Ascending aorta (tissue), 2 donors: ENCODE measurements at places on chromosomes 7 and 10. TPM values are rescaled to one million over a fixed set of nuclear protein-coding genes. Genes with fewer than 3 reads are reported as not detected.

DNA sequence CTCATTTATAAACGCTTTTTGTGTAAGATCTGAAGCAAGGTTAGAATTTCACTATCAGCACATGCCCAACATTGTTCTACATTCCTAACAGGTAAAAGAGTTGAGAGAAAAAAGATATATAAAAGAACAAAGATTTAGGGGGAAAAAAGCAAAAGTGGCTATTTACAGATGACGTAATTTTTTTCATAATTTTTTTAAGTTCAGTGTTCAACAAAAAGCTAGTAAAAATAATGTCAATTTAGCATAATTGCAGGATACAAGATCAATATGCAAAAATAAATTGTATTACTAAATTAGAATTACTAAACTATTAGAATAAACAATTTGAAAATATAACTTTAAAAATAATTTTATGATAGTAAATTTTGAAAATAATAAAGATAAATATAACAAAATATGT is 405.0 kb downstream of the SEMA3D start:
- H3K36me3 ChIP-seq = no peaks in the 10 kb centered on the region
- no peaks in the 10 kb centered on the region for H3K4me1 ChIP-seq
- no peaks in the 10 kb centered on the region for H3K27me3 ChIP-seq
- DNase-seq = no peak

DNA sequence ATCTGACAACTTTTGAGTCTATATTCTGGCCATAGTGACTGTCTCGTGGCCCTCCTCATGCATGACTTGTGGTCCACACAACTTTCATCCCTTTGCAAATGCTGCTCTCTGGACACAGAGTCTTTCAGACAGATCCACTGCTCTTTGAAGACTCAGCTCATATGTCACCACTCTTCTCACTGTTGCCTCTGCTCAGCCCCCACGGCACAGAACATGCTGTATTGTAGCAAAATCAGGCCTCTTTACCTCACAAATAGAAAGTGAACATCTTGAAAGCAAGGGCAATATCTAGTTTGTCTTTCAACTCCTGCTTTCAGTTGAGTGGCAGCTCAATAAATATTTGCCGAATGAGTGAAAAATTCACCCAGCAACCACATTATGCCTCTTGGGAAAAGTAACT is 443.5 kb downstream of the NRG3 start:
- no peak overlapping the region for H3K4me3 ChIP-seq
- no peaks in the 10 kb centered on the region for H3K36me3 ChIP-seq
- H3K4me1 ChIP-seq = no peaks in the 10 kb centered on the region
- no peak for DNase-seq
- H3K27ac ChIP-seq = no peak overlapping the region
- no peaks in the 10 kb centered on the region for H3K27me3 ChIP-seq

The TMEM273 gene
- total RNA-seq = 82.3 TPM

- peaks cover 27% of the 10 kb centered on the region for H3K4me1 ChIP-seq
- no peak overlapping the region for H3K4me3 ChIP-seq
- H3K36me3 ChIP-seq = no peaks in the 10 kb centered on the region
- DNase-seq = no peak
- no peaks in the 10 kb centered on the region for H3K27me3 ChIP-seq
Measured at GRCh38 chr10:60905580-60905979, 38.4 kb downstream of the RHOBTB1 start.

The STRA8 gene
- total RNA-seq = not detected

GRCh38 chr7:2261611-2262010 is 19.6 kb downstream of the NUDT1 start:
- H3K27ac ChIP-seq = peak overlapping the region; percentile 2
- peaks cover 9% of the 10 kb centered on the region for H3K36me3 ChIP-seq
- H3K4me1 ChIP-seq = no peaks in the 10 kb centered on the region
- H3K27me3 ChIP-seq = no peaks in the 10 kb centered on the region

DNA sequence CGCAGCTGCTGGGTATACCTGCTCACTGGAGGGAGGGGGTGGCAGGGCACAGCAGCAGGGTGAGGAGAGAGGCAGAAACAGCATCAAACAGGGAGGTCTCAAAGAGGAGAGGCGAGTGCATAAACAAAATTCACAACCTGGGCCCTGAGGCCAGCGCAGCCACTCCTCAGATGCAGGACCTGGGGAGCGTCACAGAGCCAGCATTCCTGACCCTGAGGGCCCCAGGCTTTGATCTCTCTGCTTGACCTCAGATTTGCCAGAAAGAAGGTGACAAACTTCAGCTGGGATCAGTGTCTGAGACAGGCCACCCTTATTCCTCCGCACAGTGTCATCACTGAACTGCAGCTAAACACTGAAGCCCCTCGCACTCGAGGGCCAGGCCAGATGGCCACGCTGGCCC is 25.6 kb downstream of the NOD1 start:
- H3K36me3 ChIP-seq = peaks cover 41% of the 10 kb centered on the region
- DNase-seq = no peak
- no peaks in the 10 kb centered on the region for H3K27me3 ChIP-seq

DNA sequence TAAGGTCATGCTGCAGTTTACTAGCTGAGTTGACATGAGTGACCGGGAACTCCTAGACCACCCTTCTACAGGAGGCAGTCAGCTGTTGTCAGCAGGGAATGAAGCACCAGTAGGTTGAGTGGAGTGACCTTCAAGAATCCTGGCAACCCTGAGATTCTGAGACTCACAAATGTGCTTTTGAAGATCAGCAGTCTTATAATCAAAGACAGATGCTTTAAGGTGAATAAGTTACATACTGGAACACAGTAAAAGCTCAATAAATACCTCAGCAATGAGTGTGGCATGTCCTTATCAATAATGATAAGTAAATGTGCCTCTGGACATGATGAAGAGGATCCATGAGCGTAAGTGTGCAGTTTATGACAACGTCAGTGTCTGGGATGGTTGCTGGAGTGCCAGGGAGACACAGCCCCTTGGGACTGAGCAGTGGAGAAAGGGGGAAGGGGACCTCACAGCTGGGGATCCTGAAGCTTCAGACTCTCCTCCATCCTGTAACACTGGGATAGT is 11.9 kb upstream of the OR6V1 start:
- no peaks in the 10 kb centered on the region for H3K4me1 ChIP-seq
- no peaks in the 10 kb centered on the region for H3K27me3 ChIP-seq
- H3K27ac ChIP-seq = no peak overlapping the region

The OPN1SW gene
- not detected for total RNA-seq

DNA sequence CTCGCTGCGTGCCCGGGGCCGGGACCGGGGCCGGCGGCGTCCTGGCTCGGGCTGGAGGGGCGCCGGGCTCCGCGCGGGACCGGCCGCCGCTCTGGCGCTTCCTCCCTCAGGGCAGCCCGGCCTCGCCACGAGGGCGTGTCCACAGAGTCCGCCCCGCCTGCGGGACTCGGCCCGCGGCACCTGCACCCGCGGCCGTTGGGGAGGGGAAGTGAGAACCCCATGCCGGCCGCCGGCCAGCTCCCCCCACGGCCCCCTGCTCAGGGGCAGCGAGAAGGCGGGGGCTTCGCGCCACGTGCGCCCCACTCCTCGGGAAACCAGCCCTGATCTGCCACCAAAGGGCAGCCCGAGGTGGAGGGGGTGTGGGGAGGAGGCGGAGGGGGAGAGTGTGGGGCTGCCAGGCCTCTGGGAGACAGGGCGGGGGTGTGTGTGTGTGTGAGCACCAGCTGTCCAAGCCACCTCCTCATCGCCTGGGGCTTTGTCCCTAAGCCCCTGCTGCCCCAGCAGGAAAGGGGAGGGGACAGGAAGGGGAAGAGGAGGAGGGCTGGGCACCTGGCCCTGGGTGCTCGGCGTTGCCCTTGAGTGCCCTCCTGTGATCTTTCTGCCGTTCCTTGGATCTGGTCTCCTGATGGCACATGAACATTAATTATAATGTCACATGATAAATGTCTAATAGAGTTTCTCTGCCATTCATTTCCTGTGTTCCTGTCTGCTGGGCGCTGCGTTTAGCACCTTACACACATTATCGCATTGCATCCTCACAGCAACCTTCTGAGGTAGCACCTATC is at the start of gene PIK3AP1:
TSS of gene PIK3AP1 (minus strand) at position 93 of the 785 bp plus-strand sequence. CDS start 120 bp downstream, outside the sequence.
- H3K27me3 ChIP-seq = no peaks in the 10 kb centered on the region
- H3K4me1 ChIP-seq = no peaks in the 10 kb centered on the region
- H3K36me3 ChIP-seq = no peaks in the 10 kb centered on the region
- no peak within 1 kb of the TSS for H3K27ac ChIP-seq
- DNase-seq = peak; percentile 72

DNA sequence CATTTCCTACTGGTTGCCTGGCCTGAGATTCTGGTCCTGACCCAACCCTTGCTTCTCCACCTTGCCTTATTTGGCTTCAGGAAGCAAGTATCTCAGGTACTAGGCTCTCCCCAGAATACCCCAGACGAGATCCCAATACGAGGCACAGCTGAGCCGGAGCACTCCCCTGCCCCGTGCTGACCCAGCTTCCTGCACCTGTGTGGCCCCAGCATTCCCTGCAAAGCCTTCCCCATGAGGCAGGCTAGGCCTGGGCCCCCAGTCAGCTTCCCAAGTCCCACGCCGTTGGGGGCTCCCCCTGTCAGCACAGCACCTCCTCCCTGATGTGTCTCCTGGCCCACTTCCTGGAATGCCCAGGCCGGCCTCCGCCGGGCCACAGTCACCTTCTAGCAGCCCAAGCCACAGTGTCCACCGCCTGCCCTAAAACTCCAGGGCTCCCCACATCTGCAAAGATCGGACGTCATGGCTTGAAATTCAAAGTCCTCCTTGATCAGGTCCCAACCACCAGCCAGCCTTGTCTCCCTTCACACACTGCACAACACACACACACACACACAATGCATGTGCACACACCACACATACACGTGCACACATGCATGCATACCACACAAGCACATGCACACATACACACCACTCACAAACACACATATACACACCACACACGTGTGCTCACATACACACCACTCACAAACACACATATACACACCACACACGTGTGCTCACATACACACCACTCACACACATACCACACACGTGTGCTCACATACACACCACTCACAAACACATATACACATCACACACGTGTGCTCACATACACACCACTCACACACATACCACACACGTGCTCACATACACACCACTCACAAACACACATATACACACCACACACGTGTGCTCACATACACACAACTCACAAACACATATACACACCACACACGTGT is 78.9 kb upstream of the FOXK1 start:
- no peaks in the 10 kb centered on the region for H3K4me1 ChIP-seq
- no peak overlapping the region for H3K27ac ChIP-seq
- no peaks in the 10 kb centered on the region for H3K27me3 ChIP-seq
- DNase-seq = no peak
- H3K4me3 ChIP-seq = no peak overlapping the region

GRCh38 chr10:17527514-17528146 is 73.2 kb upstream of the ST8SIA6 start:
- no peaks in the 10 kb centered on the region for H3K27me3 ChIP-seq
- no peak overlapping the region for H3K27ac ChIP-seq
- H3K4me1 ChIP-seq = no peaks in the 10 kb centered on the region
- no peaks in the 10 kb centered on the region for H3K36me3 ChIP-seq
- H3K4me3 ChIP-seq = no peak overlapping the region
- no peak for DNase-seq

The FEZF1 gene
- not detected for total RNA-seq

GRCh38 chr10:78255214-78255613 is 221.6 kb downstream of the RPS24 start:
- DNase-seq = no peak
- H3K4me3 ChIP-seq = no peak overlapping the region
- no peaks in the 10 kb centered on the region for H3K4me1 ChIP-seq
- H3K36me3 ChIP-seq = no peaks in the 10 kb centered on the region
- H3K27ac ChIP-seq = peak overlapping the region; percentile 79

The DEPP1 gene
- 309 TPM for total RNA-seq

DNA sequence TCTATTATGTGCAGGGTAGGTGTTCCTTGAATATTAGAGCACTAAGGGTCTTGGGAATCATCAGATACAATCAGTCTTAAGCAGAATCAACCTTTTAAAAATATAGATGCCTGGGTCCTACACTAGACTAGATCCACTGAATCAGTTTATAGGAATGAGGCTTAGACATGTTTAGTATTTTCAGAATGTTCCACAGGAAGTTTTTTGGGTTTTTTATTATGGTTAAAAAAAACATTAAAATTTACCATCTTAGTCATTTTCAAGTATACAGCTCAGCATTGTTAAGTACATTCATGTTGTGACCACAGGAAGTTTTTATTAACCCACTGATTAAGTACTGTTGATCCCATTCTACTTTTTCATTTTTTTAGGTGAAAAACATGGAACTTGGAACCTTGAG is 135.7 kb downstream of the LCOR start:
- H3K27me3 ChIP-seq = no peaks in the 10 kb centered on the region
- H3K36me3 ChIP-seq = no peaks in the 10 kb centered on the region
- no peak overlapping the region for H3K27ac ChIP-seq
- DNase-seq = no peak

DNA sequence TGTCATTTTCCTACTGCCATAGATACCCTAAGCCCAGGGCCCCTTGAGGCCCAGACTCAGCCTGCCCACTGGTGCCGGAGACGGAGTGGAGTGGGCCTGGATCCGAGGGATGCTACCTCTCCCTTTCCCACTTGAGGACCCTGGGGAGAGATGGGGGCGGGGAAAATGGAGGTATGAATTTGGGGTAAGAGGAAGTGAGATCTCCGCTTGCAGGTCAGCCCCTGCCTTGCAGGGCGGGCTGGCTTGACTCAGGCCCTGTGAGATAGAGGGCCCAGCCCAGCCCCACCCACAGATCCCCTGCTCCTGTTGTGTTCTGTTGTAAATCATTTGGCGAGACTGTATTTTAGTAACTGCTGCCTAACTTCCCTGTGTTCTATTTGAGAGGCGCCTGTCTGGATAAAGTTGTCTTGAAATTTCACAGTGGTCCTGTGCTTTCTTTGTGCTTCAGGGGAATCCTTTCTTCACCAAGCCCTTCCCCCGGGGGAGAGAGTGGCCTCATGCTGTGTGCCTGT is 13.2 kb downstream of the YKT6 start:
- no peaks in the 10 kb centered on the region for H3K4me1 ChIP-seq
- no peak for DNase-seq
- H3K4me3 ChIP-seq = no peak overlapping the region
- peaks cover 47% of the 10 kb centered on the region for H3K36me3 ChIP-seq
- no peaks in the 10 kb centered on the region for H3K27me3 ChIP-seq
- no peak overlapping the region for H3K27ac ChIP-seq

DNA sequence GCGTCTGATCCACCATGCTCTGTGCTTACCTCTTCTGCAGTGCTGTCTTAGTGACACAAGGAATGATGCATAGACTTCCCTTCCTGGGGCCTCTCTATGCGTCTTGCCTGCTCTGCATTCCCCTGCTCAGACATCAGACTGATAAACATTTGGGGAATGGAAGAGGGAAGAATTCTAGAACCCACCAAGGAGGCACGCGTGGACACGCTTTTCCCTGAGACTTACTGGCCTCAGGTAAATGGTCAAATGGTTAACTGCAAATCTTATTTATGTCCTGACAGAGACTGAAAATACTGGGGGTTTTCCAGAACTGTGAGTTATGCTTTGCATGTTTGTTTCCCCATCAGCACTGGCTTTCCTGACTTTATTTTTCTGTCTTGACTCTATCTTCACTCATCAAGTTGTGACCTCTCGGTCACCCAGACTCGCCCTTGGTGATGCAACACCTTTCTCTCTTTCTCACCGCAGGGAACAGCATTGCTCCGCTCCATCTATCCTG is 285.9 kb upstream of the FZD8 start:
- DNase-seq = no peak
- H3K4me1 ChIP-seq = no peaks in the 10 kb centered on the region
- H3K36me3 ChIP-seq = no peaks in the 10 kb centered on the region
- no peaks in the 10 kb centered on the region for H3K27me3 ChIP-seq

GRCh38 chr7:17520941-17521340 is 222.5 kb downstream of the AHR start:
- H3K36me3 ChIP-seq = no peaks in the 10 kb centered on the region
- no peaks in the 10 kb centered on the region for H3K27me3 ChIP-seq
- no peak overlapping the region for H3K4me3 ChIP-seq
- peak overlapping the region; percentile 24 for H3K27ac ChIP-seq
